Endothelial cell of umbilical vein (primary cell): ENCODE measurements at places on chromosomes 6 and 20.

- no peak for DNase-seq
Observed at GRCh38 chr6:144311361-144311760, 26.2 kb downstream of the UTRN start.

- DNase-seq, result no peak
Observed at GRCh38 chr6:133854364-133855275, 34.3 kb upstream of the TCF21 start.

- no peak for DNase-seq
Observed at GRCh38 chr20:55316753-55317152, 688.6 kb downstream of the CBLN4 start.

DNA sequence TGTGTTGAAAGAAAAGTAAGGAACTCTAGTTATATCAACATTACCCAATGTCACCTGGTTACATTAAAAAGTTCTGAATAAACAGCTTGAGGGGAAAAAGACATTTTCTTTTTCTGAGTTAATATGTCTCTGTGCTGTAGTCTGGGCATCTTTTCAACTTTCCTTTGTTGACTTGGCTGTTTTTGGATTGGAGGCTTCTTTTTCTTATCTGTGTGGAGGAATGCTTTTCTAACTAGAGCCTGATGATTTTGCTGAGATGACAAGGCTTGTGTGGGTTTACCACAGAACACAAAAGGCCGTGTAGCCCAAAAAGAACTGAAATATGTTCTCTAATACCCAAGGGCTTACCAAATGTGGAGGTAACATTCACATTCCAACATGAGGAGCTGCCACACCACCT lies 161.8 kb downstream of the KCNQ5 start:
- no peak for DNase-seq

DNA sequence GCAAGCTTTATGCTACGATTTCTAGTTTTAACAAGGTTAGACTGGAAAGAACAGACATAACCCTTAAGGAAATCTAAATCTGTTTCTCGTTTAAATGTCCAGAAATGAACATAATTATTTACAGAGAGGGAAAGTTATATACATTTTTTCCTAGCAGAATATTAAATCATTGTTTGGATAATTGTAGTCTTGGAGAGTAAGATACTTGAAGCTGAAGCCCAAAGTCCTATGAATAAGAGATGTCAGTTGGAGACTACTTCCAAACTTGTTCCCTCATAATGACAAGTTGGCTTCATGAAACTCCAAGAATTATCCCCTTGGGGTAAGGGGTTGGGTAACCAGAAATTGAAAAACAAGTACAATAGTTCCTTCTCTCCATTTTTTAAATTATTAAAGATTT lies 911.1 kb upstream of the MAN1A1 start:
- no peak for DNase-seq

GRCh38 chr6:119333707-119334295 lies 15.8 kb downstream of the MAN1A1 start:
- no peak for DNase-seq

GRCh38 chr6:22632581-22633145 lies 63.3 kb downstream of the HDGFL1 start:
- no peak for DNase-seq
